ENCODE measurements at places on chromosomes 2 and 18.

- no peak for DNase-seq
These were observed 34.1 kb downstream of the EEF1B2 start for GRCh38 chr2:206193671-206194357.

- no peak for DNase-seq
These were observed 9.5 kb downstream of the ZEB2 start for GRCh38 chr2:144510294-144510991.

DNA sequence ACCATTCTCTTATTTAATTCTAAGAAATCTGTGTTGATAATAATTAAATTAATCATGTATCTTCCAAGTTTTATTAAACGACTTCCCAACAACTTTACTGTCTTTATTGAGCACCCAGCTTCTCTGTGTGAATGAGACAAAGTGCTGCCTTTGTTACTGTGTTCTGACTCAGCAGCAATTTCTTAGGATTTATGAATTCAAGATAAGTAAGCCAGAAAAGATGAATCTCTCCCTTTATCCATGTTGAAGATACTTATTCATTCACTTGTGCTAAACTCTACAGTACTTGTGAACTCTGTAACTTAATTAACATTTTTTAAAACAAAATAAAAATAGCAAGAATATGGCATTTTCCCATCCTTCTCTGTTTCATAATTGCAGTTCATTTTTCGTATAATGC is 1403.3 kb upstream of the DDX18 start:
- DNase-seq, result no peak

GRCh38 chr2:164368896-164369295 is 252.4 kb downstream of the GRB14 start:
- no peak for DNase-seq

DNA sequence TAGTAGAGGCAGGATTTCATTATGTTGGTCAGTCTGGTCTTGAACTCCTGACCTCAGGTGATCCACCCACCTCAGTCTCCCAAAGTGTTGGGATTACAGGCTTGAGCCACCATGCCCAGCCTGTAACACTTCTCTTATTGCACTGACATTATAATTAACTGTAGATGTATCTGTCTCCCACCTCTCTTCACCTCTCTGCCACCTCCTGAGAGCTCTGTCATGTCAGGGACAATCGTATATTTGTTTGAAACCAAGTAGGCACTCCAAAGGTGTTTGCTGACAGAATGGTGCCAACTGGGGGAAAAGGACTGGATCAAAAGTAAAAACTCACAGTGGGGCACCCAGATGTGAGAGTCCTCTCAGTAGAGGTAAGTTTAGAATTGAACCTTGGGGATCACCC is 17.3 kb upstream of the ME2 start:
- DNase-seq, result no peak

- no peak for DNase-seq
These were observed 616.1 kb downstream of the IRS1 start for GRCh38 chr2:226183550-226183949.

- DNase-seq, result no peak
These were observed 41.5 kb downstream of the BIN1 start for GRCh38 chr2:127065299-127065939.

DNA sequence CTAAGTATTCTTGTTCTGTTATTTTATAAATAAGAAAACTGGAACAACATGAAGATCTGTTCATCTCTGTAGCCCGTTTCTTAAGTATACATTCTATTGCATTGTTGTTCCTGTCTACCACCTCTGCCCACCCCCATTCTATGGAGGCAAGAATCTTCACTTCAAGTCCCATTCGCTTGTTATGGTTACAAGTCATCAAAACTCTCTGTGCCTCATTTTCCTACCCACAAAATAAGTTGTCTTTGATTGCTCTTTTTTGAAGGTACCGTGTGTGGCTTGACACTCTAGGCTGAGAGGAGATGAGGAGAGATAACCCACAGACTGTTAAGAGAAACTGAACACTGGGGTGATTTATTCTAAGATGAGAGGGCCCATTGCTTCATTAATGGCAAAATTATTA is 2.9 kb upstream of the EVA1A start:
- DNase-seq, result no peak

GRCh38 chr2:172834881-172835280 is 99.2 kb downstream of the RAPGEF4 start:
- no peak for DNase-seq

- no peak for DNase-seq
These were observed 132.5 kb downstream of the SPHKAP start for GRCh38 chr2:228048838-228049490.

DNA sequence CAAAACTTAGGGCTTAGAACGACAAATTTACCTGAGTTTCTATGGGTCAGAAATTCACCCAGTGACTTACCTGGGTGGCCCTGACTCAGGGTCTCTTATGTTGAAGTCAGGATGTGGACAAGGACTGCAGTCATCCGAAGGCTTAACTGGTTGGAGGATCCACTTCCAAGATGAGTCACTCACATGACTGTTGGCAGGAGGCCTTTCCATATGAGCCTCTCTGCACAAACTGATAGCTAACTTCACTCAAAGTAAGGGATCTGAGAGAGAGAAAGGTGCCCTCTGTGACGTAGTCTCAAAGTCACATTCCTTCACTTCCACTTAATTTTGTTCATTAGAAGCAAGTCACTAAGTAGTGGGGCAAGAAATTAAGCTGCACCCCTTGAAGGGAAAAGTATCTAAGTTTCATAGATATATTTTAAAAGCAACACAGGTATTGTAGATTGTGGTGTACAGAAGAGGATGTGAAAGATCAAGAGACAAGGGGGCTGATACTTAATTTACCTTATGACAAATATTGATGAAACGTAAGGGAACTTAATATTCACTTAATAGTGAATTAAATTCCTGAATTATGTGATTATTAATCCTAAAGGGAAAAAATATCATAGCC is 48.4 kb downstream of the TANK start:
- no peak for DNase-seq

- DNase-seq, result no peak
These were observed 4.6 kb downstream of the TGIF1 start for GRCh38 chr18:3454365-3455089.

DNA sequence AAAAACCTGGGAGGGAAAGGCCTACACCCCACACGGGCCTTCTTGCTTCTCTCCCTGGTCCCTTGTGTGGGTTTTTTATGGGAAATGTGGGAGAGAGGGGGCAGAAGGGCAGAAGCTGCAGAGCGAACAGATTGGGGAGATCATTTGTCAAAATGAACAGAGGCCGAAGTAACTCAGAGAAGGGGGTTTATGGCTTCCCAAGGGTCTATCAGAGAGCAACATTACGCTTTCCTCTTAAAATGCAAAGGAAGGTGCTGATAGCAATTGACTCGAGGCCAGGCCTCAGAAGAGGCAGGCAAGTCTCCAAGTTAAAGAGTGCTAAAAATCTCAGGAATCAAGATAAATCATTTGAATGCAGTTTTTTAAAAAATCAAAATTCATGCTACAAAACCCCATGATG is 101.5 kb downstream of the SGPP2 start:
- DNase-seq, result no peak

DNA sequence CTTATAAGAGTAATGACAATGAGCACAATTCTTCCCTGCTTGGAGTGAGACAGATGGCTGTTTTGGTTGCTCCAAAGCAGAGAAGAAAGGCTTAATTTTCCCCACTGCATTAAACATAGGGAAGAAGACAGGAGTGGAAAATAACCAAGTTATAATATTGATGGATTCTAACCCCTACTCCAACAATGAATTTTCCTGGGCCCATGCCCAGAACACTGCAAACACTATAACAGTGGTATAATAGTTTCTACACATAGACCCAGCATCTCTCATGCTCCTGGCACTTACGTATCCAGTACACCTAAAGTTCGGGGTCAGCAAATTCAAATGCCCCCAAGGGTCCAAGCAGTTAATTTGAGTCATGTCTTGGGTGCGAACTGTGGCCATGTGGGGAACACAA is 613.4 kb downstream of the PLCL1 start:
- DNase-seq, result no peak

GRCh38 chr2:216887138-216887537 is 27.3 kb upstream of the TNP1 start:
- no peak for DNase-seq

DNA sequence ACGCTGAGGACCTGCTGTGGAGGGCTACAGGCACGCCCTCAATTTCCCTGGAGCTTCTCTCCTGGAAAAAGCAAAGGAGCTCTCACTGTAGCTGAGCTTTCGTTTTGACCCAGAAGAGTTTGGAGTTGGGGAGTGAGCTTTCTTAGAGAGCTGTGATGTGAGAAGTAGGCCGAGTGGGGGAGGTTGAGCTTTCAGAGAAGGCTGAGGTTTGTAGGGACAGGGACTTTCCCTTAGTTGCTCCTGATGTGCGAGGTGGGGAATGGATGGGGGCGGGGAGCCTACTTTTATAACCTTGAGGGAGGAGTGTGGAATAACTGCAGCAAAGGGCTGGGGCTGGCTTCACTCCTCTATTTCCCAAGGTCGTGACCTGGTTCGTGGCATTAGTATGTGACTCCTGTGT is 47.1 kb downstream of the ZNF532 start:
- DNase-seq, result no peak

DNA sequence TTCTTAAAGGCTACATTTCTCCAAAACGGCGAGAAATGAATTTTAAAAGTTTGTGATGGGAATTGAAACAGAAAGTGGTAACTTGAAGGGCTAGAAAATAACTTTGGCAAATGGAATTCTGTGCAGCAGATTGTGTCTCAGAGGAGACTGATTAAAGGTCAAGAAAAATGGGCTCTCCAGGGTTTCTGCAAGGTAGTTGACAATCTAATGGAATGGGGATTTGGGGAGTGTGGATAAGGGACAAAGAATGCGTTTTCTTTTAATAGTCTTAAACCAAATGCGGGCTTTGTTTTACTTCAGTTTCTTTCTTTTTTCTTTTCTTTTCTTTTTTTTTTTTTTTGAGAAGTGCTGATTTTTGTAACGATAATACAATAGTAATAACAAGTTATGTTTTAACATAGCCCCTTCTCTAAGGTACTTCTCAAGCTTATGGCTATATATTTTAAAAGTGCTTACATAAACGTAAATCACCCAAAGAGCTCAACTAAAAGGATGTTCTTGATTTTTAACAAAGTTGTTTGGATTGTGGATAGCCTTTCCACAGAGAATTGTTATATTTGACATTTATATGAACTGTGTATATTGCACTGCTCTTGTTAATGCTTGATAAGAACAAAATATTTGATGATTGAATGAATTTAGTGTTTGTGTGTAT is 36.6 kb downstream of the CAMKMT start:
- DNase-seq, result no peak

- no peak for DNase-seq
These were observed 194.4 kb downstream of the TMX3 start for GRCh38 chr18:68520406-68521075.
